ENCODE measurements at places on chromosomes 4 and X.

GRCh38 chrX:131703646-131704045, 159.8 kb downstream of the OR13H1 start:
- DNase-seq: no peak

DNA sequence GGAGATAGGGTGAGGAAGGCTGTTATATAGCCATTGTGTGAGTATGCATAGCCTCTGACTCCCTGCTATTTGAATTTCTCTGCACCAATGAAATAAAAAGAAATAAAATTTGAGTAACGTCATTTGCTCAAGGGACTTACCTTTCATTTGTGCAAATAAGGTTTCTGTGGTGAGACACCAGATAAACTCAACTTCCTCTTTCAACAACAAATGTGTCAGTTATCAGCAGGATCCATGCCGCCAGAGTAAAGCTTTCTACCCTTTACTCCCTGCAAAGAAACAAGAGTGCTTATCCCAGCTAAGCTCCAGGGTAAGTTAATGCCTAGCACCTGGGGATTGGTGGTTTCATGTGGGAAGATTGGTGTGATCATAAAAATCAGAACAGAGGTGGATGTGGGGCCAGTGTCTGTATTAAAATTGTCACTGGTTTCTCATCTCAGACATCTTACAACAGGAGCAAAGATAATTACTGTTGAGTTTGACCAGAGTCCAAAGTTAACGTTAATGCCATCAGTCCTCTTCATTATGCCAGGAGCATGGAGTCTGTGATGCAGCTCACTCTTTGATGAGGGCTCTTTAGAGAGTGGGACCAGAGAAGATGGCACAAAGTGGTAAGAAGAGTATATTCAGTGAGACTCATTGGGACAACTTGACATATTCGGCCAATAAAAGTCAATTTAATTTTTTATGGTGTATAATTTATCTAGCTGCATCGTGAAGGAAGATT, at the start of gene P2RY10:
P2RY10 (plus strand) TSS at position 206 of the 727 bp plus-strand sequence. CDS start 15,130 bp downstream, outside the sequence.
- peak; percentile 50 for DNase-seq

- no peak for DNase-seq
Measured at GRCh38 chrX:122850326-122850725, 333.8 kb upstream of the GRIA3 start.

DNA sequence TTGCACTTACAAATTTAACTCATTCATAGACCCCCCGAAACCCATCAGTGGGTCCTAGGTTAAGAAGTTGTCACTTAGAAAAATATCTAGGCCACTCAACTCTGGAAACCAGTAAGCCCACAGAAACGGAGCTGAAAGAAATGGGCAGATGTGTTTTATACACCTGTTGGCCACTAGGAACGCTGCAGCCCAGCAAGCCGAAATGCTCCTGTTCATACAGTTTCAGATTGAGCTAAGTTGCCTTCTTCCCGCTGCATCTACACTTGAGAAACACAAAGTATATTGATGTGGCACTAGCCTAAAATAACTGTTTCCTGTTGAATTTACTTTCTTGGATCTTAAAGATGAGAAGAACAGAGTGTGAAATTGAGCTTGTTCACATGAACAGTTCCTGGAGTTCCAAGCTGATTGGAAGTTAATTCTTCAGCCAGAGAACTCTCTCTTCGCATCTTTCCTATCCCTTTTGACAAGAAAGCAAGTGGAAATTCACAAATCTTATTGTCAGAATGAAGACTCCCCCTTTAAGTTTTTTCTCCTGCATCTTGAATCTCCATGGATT, 174.1 kb downstream of the RBMX2 start:
- DNase-seq: peak; percentile 19
